GM13977 (cell line): ENCODE measurements at places on chromosomes 1 and 21.

- no peak for DNase-seq
These were observed 29.2 kb downstream of the POFUT2 start for GRCh38 chr21:45258466-45258865.

DNA sequence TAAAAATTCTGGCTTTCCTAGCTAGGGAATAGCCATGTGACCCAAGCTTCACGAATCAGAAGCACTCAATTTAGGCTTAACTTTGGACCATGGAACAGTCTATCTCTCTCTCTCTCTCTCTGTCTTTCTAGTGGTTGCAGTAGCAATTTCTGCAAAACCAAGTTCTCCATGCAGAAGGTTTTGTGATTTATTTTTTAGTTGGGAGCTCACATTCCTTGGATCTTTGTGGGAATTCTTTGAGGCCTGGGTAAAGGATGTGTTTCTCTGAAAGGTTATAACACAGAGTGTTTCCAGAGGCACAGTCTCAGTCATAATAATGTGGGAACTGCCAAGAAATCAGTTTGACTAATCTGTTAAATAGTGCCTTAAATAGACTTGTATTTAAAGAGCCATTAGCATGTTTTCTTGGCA lies 112.3 kb upstream of the COL11A1 start:
- no peak for DNase-seq

DNA sequence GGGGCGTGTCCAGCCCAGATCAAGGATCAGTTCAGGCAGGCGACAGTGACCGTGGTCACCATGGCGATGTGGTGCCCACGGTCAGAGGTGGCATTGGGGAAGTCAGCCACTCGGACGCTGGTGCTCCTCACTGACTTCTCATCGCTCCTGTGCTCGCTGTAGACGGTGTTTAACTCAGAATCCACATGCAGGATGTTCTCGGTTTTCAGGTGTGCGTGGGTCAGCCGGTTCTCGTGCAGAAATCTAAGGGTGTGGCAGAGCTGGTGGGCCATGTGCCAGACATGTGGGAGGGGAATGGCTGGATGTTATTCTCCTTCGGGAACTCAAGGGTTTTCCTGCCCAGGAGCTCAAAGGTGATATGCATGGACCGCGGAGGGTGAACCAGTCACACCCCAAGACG lies 11.7 kb downstream of the OR2AJ1 start:
- no peak for DNase-seq

GRCh38 chr1:204344665-204345355 lies 14.9 kb downstream of the PLEKHA6 start:
- no peak for DNase-seq

DNA sequence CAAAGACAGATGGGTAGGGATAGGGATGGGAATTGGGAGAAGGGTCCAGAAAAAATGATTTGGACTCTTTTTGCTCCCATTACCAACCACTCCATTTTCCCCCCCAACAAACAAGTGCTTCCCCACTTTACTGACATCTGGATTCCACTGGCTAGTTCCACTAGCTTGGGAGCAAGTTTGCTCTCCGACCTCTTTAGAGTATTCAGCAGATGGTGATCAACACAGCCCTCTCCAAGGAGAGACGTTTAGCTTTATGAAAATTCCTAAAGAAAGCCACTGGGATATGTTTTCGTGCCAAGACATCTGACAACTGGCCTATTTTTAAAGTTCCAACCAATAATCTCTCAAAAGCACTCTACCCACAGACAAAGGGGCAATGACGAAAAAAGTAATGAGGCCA lies 50.3 kb downstream of the ITPKB start:
- DNase-seq: no peak
